ENCODE measurements at places on chromosomes 5 and 9.

GRCh38 chr9:68898781-68899439 lies 115.0 kb downstream of the PRKACG start:
- DNase-seq: no peak

DNA sequence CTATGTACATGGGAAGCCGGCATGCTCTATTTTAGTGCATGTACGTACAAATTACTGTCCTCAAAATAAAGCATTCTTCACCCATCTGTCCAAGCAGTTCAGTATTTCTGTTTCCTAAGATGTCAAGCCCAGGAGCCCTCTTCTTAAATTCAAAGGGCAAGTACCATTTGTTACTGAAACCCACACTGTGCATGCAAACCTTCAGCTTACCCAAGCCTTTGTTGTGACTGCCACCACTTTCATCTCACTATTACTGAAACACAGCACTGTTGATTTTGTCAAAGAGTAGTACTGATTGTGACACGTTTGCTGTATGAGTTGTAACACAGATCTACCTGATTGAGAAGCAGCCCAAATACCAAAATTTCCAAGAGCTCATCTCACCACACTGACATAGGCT lies 390.4 kb upstream of the IZUMO3 start:
- DNase-seq: no peak

- DNase-seq: no peak
Measured at GRCh38 chr9:101025940-101026339, 2.6 kb upstream of the PLPPR1 start.

- no peak for DNase-seq
Measured at GRCh38 chr5:9015937-9016270, 530.0 kb downstream of the SEMA5A start.

DNA sequence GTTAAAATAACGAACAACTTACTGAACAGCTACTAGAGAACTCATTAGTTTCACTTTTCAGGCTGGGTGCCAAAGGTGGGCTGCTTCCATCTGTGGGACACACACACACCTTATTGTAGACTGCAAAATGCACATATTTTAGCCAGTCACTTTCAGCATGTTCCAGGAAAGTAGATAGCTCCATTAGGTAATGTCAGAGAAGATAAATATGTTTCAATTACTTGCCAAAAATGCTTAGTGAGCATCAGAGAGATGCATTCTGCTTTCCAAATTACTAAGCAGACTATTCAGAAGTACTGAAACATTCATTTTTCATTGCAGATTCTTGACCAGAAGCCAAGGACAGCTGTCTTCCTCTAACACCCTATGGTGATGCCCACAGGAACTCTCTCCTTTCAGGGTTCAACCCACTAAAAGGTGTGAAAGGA lies 56.2 kb upstream of the APC start:
- no peak for DNase-seq

DNA sequence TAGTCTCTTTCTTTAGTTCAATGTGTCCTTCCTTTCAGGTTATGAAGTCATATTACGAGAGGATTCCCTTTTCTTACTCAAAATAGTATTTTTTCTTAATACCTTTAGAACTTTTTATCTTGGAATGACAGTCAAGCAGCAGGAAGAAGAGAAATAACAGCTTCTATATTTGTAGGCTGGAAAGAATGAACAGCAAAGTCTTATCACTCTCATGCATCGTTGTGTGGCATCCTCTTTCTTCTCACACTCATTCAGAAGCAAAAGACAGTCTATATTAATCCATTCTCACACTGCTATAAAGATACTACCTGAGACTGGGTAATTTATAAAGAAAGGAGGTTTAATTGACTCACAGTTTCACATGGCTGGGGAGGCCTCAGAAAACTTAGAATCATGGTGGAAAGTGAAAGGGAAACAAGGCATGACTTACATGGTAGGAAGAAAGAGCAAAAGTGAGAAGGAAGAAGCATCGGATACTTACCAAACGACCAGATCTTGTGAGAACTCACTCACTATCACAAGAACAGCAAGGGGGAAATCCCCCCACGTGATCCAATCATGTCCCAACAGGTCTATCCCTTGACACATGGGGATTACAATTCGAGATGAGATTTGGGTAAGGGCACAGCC lies 1646.1 kb upstream of the CDH6 start:
- DNase-seq: no peak

DNA sequence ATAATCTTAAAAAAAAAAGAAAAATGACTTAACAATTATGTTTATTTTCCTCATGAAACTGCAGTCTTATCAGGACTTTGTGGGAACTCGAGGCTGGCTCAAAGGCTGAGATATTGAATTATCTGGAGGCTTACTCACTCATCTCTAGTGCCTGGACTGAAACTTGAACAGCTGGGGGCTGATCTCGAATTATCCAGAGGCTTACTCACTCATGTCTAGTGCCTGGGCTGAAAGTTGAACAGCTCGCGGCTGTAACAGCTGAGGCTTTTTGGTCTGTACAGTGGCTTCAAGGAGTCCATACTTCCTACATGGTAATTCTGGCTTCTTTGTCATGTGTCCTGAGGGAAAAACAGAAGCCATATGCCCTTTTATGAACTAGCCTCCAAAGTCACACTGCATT lies 371.9 kb downstream of the CETN3 start:
- DNase-seq: no peak

- DNase-seq: no peak
Measured at GRCh38 chr5:169063316-169063953, 237.5 kb downstream of the SLIT3 start.

DNA sequence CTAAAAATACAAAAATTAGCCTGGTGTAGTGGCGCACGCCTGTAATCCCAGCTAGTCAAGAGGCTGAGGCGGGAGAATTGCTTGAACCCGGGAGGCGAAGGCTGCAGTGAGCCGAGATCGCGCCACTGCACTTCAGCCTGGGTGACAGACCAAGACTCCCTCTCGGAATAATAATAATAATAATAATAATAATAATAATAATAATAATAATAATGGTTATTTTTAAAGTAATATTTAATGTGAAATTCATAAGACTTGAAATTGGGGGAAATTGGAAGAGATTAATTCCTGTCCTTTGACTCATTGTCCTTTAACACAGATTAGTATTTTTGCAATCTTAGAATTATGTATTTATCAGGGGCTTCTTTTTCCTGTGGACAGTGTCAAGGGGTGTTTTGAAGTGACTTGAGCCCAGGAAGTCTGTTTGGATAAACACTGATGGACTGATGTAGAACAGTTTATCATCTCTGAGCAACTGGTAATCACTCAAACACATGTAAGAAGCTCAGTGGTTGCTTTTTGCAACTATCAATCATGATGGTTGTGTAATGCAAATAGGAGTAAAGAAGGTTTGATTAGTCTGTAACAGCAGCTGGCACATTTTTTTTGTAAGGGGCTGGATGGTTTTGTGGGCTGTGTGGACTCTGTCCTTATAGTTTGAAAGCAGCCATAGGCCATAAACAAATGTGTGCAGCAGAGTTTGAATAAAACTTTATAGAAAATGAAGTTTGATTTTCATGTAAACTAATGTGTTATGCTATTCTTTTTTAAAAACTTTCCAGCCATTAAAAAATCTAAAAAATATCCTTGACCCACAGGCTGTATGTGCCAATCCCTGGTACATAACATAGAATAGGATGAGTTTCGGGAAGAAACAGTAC lies 93.5 kb downstream of the F2RL2 start:
- no peak for DNase-seq

DNA sequence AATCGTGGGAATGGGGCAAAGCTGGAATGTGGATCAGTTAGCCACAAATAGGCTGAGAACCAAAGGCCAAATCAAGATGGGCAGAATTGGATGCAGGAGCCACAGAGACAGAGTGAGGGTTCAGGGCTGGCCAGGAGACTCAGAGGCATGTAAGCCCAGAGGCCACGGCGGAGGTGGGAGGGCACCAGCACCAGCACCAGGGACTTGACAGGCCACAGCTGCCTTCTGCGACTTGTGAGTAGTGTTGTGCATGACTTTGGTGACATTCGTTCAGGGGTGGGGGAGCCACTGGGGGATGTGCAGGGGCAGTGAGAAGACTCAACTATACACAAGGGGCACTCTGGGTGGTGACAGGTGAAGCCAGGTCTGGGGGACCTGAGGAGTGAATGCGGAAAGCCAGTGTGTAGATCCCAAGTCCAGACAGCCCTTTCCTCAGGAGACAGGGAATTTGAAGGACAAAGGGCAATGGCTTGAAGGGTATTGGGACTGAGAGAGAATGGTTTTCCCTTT lies 53.2 kb downstream of the TMOD1 start:
- DNase-seq: no peak

DNA sequence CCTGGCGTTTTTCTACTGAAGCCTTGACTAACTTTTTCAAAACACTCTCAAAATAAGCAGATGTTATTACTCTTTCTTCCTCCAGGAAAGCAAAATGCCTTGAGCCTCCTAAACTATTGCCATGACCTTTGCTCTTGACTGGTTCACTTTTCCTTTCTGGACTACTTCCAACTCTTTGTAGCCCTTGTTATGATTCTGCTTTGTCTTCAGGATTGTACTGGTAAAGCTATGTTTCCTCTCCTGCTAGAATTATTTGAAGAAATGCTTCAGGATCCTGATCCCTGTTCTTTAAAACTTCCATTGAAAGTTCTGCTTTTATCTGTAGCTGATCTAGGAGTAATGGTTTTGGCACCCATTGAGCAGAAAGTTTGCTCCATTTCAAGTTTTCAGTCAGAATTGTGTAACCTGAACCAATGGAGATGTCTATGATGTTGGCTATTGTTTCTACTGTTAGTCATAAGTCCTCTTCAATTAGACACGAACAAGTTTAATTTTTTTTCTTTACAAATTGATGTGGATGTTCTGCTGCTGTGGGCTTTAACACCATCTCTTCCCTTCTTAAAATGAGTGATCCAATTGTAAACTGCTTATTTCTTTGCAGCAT lies 1356.4 kb downstream of the EFNA5 start:
- no peak for DNase-seq

GRCh38 chr5:81068635-81069034 lies 108.5 kb downstream of the RASGRF2 start:
- no peak for DNase-seq

GRCh38 chr5:1930880-1931603 lies 48.3 kb upstream of the IRX4 start:
- DNase-seq: no peak

- DNase-seq: no peak
Measured at GRCh38 chr5:148853868-148854267, 27.5 kb downstream of the ADRB2 start.

DNA sequence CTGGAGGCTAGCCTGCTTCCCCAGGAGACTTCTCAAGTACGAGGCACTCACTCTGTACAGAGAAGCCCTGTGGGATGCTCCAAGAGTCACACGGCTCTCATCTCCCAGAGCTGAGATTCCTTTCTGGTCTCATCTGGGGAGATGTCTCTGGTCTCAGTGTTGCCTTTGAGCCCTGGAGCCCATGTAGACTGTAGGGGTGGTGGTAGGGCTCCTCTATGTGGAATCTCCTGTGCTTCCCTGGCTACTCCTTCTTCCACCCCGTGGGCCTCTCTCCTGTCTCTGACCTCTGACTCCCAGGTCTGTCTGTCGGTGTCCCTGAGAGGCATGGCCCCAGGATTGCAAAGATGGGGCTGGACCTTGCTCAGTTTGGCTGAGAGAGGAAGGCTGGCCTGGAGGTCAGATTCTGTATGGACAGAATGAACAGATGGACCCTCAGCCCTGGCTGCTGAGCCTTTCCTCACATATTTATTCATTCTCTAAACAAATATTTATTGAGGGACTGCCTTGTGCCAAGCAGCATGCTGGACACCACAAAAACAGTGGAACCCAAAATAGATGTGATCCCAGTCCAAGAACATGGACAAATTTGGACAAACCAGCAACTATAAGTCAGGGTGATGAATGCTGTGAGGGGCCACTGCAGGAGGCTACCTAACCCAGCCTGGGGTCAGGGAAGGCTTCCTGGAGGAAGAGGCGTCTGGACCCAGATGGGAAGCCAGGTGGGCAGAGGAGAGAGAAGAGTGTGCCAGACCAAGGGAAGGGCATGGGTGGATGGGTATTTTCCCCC lies 2.6 kb downstream of the CCL19 start:
- DNase-seq: no peak

DNA sequence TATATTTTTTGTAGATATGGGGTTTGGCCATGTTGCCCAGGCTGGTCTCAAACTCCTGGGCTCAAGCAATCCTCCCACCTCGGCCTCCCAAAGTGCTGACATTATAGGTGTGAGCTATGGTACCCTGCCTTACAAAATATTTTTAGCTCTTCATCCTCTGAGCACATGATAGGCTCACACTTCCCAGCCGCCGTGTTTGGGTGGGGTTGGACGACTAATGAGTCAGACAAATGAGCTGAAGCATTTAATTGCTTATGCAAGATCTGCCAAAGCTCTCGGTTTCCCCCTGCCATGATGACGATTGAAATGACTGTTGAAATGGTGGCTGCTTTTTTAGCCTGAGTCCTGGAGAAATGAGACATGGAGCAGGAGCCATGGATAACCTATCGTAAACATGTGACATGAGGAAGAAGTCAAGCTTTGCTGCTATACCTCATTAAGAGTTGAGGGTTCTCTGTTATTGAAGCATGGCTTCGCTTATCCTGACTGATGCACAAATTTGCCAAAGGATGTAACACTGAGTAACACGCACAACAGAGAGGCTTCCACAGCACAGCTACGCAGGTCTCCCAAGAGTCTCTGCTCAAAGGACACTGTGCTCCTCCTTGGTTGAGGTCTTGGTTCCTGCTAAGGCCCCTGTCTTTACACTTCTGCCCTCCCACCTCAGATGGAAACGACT lies 48.2 kb upstream of the GFPT2 start:
- no peak for DNase-seq

- no peak for DNase-seq
Measured at GRCh38 chr5:45774528-45774927, 78.3 kb upstream of the HCN1 start.

GRCh38 chr9:108056805-108057386 lies 567.3 kb upstream of the KLF4 start:
- DNase-seq: no peak

GRCh38 chr5:109611505-109611904 lies 78.2 kb upstream of the MAN2A1 start:
- DNase-seq: no peak

DNA sequence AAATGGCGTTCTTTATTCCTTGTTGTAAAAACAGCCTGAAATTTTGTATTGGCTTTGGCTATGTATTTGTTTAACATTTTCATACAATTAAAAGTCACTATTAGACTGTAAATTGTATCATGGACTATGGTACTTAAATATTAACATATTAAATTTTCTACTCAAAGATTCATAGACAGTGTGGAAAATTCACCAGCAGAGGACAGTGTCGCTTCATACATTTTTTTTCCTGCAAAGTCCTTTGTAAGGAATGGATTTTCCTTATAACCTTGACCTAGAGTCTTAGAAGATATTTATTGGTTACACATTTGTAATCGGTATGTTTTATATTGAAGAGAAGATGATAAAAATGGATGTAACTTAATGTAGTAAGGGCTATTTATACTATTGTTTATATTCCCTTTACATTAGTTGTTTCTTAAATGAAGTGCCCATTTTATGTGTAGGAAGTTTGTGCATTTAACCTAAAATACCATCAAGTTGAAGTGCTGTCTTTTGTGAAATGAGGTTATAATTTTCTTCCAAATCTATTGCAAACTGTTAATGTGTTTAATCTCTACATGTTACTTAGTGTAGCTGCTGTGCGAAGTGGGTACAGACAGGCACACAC lies 150.1 kb downstream of the KDM4C start:
- no peak for DNase-seq

Measured in CD4-positive, alpha-beta T cell treated with Interleukin-4 for 1 hour (primary cell).